Fibroblast of skin of left biceps (primary cell): ENCODE measurements at places on chromosomes 1 and 21.
A peak's percentile ranks its signal among the peaks of the same experiment; 100 is the strongest.

GRCh38 chr1:165680303-165680702 lies 18.1 kb downstream of the ALDH9A1 start:
- DNase-seq = no peak

DNA sequence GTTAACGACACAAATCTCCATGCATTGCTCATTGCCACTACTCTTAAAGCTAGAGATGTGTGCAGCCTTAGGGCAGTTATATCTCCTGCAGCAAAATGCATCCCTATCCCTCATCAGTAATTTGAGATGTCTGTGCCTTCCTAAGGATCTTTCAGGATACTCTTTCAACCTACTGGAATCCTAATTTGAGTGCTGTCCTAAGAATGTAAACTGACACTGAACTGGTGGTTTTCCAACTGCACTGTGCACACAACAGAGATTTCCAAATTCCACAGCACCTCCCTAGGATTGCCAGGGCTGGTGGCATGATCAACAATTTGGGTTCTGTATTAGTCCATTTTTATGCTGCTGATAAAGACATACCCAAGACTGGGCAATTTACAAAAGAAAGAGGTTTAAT lies 193.9 kb downstream of the LTN1 start:
- no peak for DNase-seq

DNA sequence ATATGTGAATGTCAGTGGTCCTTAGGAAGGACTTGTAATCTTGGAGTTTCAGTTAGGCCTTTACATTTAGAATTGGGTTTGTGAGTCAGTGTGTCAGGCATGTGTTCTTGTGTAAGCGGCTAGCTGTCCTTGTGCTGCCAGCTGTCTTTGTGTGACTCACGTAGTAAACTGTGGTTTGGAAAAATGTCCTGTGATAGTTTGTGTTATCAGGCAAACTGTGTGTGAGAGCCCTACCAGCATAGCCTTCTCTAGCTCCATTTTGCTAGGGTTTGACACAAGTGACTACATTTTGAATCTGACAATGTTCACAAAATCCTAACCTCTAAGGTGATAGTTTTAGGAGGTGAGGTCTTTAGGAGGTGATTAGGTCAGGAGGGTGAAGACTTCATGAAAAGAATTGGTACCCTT lies 6.9 kb upstream of the SLC35D1 start:
- DNase-seq = peak; percentile 93

- DNase-seq = no peak
These were observed 6.0 kb upstream of the TGFBR3 start for GRCh38 chr1:91891969-91892368.

DNA sequence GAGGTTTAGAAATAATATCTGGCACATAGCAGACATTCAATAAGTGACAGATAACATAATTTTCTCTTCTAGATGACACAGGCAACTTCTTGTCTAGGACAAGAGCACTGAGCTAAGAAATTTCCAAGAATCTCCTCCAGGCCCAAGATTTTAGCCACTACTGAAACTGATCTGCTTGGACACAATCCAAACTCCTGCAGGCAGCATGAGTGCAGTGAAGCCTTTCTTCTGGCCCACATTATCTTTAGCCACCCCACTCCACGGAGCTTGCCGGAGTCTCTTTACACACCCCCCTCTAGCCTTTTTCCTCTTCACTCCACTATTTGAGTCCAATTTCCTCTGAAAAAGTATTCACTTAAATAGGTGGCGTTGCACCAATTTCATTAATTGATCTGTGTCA lies 142.9 kb upstream of the DUSP10 start:
- no peak for DNase-seq

GRCh38 chr1:225896937-225897549 lies 8.1 kb upstream of the LEFTY1 start:
- no peak for DNase-seq

- DNase-seq = no peak
These were observed 5.2 kb upstream of the NR5A2 start for GRCh38 chr1:200022239-200022804.

DNA sequence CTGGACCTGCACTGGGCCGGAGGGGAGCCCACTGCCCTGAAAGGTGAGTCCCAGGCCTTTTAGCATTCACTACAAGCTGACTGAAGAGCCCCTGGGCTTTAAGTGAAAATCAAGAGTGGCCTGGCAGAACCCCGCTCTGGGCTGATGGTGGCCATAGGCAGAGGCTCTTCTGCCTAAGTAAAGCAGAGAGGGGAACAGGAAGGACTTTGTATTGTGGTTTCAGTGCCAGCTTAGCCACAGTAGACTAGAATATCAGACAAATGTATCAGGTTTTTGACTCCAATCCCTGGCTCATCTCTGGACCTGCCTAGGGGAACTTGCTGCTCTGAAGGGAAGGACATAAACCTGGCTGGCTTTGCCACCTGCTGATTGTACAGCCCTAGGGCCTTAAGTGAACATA lies 10.2 kb upstream of the HENMT1 start:
- no peak for DNase-seq

DNA sequence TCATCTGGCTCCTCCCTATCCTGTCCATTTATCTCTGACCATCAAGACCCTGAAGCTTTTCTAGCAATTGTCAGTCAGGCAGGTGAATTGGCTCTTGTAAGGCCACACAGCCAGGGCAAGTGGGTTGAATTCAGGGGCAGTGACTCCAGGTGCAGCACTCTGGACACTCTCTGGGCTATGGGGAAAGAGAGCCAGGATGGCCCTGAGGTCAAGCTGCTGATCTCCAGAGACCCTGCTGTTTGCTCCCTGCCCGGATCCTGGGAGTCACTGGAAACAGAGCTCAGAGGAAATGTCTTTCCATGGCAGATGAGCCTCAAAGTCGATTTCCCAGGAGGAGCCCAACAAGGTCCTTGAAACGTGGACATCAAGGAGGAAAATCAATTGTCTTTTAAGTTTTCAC lies 184.4 kb downstream of the C1orf94 start:
- no peak for DNase-seq

GRCh38 chr1:209659909-209660308 lies 7.7 kb upstream of the LAMB3 start:
- no peak for DNase-seq

DNA sequence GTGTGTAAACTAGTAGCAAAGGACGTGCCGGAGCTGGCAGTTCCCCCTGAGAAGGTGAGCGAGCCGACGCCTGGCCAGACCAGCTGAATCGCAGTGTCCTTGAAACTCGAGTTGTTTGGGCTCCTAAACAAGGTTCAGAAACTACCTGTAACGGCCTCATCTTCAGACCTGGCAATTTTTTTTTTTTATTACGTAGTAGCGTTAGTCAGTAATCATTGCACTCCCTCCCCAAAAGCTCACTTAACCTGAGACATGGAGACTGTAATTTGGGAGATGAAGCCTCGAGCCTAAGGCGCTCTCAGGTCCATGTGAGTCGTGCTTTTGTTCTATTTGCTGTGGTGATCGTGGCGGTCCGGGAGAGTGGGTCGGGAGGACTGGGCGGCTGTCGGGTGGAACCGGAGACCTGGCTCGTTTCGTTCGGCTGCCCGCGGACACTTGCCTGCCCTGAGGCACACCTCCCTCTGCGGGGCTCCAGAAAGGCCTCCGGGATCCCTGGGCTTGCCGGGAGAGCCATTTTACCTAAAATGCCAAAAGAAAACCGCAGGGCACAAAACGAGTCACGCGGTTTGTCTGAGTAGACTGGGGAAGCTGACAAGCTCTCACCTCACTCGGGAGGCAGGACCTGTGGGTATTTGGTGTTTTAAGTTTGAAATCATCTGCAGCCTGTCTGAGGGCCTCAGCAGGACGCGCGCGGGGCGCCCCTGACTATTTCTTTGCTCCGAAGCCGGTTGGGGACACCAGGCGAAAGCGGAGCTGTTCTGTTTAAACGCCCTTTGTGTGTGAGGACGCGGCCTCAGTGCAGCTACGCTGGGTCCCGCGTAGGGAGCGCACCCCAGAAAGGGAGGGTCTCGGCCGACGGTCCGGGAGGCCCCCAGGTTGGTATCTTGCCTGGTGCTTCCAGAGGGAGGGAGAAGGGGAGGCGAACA lies 722 bp downstream of the LHX8 start:
- DNase-seq = no peak

- no peak for DNase-seq
These were observed 12.1 kb downstream of the RGS18 start for GRCh38 chr1:192170196-192170984.

GRCh38 chr1:55931081-55931940 lies 648.1 kb downstream of the PLPP3 start:
- no peak for DNase-seq

DNA sequence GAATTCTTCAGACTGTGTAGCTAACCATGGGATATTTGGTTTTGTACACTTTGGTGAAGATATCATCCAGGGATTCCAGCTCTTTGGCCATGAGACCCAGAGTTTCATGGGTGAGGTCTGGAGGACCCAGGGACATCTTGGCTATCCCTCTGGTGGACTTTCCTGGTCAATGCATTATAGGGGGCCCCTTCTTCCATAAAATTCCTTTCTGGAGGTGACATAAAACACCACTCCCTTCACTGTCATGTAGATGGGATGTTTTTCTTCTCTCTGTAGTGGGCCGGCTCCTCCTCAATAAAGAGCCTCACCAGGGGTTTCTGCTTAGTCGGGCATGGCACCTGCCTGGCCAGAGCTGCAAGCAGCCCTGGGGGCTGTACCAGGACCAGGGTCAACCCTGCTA lies 2.2 kb downstream of the ATPAF1 start:
- DNase-seq = no peak

DNA sequence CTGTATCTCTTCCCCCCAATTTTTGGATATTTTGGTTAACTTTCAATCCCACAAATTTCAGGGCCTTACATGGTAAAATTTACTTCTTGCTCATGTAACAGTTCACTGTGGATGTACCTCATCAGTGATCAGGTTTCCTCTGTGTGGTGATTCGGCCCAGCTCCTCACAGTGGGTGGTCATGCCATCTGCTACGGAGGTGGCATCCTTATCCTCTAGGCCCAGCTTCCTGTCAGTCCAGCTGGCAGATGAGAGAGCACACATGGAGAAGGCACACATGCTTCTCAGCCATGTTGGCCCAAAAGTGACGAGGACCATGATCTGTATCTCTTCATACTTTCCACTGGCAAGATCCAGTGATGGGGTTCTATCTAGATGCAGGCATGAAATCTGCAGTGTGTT lies 27.2 kb downstream of the PCBP3 start:
- DNase-seq = no peak

DNA sequence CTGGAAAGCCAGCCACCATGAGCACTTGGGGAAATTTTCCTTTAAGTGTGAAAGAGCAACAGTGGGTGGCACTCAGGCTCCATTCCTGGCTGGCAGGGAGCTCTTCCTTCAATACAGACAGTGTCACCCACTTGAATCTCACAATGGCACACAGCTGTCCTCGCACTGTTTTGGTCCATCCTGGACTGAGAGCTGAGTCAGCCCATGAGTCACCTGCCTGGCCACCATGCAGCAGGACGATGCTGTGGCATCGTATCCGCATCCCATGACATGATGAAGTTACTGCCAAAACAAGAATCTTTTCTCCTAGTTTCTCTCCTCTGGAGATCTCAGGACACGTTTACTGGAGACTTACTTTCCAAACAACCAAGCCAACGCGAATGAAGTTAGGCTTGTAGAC lies 6.0 kb downstream of the TMPRSS2 start:
- DNase-seq = no peak

DNA sequence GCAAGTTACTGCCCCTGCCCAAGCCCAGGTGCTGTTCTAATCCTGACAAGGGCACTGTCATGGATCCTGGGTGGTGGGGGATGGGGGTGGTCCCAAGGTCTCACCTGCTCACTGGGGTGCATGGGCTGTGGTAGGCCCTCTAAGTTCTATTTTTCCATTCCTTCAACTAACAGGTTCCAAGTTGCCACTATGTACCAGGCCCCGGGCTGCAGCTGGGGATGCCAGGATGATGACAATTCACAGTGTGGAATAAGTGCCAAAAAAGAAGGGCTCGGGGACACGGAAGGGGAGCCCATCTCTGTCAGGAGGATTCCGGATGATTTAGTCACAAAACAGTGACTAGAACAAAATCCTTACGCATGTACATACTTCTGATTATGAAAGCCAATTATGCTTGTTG lies 76.0 kb downstream of the STUM start:
- no peak for DNase-seq

- DNase-seq = no peak
These were observed 11.4 kb upstream of the RAB3GAP2 start for GRCh38 chr1:220283625-220284024.

DNA sequence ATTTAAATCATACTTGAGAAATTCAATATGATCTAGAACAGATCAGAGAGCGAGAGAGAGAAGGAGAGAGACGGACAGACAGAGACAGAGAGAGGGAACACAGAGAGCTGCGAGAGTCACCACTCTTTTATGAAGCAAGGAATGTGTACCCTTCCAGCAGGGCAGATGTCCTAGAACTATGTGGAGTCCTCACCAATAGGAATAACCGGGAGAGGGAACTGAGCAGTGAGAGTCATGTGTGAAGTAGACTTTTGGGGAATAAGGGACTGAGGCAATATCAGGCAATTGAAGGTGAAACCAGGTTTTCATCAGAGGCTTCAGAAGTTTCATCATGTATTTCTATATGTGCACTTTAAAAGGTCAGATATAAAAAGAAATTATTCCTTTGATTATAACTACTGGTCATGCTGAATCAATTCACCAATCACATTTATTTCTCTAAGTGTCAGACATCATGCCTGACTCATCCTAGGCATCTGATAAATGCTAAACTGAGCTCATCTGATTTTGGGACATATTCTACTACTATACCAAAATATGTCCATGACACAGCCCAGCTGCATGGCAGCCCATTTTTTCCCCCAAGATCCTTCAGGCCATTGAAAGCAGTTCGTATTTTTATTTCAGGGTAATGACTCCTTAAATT lies 22.4 kb downstream of the VTCN1 start:
- no peak for DNase-seq
